ENCODE measurements at places on chromosomes 6 and 20.

GRCh38 chr6:162488444-162488843 lies 239.1 kb downstream of the PRKN start:
- DNase-seq = no peak

DNA sequence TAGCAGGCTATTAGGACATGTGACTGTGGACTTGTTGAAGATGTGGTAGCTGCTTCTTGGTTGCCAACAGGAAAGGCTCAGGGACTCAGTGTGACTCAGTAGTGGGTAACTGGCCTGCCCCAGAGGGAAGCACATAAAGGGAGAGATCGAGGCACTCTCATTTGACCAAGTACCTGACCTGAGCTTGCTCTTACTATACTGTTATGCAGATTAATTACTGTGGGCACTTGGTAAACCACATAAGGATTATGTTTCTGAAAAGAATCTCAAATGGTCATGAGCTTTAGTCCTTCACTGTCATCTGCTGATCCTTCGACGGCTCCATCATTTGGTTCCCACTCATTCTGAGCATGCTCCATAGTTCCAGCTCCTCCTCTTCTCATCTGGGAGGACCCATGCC lies 48.2 kb upstream of the RPL7L1 start:
- no peak for DNase-seq

DNA sequence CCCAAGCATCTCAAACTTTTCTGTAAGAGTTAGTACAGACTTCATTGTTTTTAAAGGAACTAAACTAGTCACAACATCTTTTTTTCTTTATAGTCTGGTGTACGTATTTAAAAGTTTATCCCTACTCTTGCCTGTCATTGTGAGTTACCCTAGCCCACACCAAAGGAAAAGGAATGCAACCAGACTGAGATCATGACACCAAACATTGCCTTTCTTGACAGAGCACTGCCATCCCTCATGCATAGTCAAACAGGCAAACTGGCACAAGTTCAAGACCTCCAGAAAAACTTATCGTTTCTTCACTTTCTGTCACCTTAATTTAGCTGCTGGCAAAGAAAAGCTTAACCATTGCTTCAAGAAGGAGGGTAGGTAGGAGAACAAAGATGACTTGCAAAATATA lies 448.4 kb upstream of the MANEA start:
- DNase-seq = no peak

DNA sequence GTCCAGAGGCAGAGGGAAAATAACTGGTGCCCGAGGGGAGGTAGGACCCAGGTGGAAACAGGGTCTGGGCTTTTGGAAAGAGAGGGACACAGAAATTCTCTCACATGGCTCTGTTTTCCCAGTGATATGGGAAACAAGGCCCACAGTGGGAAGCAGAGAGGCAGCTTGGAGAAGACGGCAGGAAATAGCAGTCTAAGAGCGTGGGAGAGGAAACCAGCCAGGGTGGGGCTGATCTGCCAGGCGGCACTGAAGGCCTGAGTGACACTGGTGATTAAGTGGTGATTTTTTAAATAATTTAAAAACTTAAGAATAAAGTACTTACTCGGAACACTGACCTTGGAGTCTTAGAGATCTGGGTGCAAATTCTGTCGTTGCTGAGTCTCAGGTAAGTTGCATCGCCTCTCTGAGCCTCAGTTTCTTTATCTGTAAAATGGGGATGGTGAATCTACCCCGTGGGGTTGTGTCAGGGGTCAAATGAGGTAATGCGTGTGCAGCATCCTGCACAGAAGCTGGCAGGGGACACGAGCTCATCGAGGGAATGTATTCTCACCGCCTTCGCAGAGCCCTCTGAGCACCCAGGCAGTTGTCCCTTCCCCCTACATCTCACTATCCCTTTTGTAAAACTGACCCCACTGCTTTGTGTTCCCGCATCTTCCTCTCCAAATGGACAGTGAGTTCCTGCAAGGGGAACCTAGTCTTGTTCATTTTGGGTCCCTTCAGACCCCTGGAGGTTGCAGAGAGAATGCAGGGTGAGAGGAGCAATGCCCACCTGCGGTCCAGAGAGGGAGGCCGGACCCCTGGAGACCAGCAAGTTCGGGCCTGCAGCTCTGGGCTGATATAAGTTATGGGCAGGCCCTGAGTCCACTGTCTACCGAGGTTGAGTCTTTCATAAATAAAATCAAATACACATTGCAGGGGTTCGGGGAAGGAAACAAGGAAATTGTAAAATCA lies 228.6 kb upstream of the PMEPA1 start:
- no peak for DNase-seq

DNA sequence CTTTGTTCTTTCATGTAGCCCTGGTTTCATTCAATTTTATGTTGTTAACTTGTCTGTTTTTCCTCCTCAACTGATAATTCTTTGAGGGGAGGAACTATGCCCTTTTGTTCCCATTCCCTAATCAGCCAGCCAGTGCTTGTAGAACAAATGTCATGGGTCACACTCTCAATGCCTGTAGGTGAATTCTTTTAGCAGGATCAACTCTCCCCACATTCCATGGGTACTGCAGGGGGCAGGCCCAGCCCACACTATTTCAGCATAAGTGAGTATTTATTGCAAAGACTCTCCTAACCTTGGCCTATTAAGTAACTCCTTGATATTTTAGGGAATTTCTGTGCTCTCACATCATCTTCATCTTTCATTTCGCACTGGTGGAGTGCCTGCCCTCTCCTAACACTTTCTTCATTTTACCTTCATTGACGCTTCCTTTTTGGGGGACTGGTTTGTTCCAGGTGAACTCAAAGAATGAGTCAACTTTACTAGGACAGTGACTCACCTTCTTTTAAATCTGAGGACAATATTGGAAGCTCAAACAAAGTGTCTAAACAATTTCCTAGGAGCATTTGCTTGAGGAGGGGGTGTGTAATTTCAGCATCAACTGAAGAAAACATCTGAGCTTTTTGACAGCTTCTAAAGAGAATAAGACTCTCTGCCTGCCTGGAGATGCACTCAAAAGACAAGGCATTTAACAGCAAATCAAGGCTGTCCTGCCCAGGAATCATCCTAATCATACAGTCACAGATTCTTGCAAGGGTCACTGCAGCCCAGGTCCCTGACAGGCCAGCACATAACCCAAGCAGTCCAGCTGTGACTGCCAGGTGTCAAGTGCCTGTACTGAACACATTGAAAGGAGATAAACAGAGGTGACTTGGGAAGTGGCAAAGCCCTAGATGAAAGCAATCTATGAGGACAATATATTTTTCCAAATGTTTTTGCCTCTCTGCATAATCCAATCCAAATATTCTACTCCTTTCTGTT lies 263.9 kb upstream of the PRND start:
- DNase-seq = no peak

DNA sequence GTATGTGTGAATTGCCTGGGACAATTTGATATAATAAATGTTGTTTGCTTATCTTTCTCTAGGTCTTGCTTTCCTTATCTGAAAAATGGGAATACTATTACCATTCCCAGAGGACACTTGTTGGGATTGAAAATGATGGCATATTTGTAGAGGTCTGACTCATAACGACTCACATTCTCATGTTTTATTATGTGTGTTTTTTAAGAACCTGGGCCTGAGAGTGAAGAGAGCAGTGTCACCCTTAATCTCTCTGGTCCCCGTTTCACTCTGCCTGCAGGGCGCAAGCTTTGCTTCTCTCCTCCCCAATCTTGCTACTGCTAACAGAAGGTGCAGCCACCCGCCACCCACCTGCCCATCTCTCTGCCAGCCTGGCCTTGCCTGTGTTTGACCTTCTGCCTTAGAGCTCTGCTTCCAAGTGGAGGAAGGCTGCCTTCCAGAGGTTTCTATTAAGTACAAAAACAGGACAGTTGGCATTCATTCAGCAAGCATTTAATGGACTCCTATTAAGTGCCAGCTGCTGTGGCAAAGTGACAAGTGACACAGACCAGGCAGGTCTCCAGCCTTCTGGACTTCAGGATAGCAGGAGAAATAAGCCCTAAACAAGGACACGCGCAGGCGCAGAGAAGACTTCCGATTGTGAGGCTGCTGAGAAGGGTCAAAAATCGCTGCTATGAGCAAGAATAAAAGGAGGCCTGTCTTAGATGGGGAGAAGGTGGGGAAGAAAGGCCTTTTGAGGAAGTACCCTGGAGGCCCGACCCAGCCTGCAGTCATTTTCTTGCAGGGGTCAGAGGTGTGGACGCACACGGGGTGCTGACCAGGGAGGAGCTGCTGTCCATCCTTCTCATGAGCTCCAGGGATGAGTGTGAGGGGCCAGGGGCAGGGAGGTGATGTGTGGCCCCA lies 112.5 kb downstream of the JPH2 start:
- DNase-seq = no peak

DNA sequence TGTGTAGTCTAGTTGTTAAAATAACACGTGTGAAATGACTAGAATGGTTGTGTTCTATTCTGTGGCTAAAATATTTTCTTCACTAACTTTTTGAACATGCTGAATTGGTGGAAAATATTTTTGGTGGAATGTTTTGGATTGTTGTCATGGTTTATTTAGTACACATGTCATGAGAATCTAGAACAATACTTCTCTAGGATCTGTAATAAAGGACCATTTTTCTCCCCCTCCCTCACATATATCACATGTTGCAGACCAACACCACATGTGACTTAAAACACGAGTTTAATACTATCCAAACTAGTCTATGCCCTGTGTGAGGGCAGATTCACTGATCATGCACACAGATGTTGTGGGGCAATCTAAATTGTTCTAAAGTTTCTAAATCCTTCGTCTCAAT lies 29.2 kb downstream of the FIG4 start:
- no peak for DNase-seq

GRCh38 chr6:41722969-41723529 lies 12.4 kb downstream of the TFEB start:
- no peak for DNase-seq

GRCh38 chr20:46823271-46823751 lies 71.3 kb upstream of the EYA2 start:
- DNase-seq = no peak

DNA sequence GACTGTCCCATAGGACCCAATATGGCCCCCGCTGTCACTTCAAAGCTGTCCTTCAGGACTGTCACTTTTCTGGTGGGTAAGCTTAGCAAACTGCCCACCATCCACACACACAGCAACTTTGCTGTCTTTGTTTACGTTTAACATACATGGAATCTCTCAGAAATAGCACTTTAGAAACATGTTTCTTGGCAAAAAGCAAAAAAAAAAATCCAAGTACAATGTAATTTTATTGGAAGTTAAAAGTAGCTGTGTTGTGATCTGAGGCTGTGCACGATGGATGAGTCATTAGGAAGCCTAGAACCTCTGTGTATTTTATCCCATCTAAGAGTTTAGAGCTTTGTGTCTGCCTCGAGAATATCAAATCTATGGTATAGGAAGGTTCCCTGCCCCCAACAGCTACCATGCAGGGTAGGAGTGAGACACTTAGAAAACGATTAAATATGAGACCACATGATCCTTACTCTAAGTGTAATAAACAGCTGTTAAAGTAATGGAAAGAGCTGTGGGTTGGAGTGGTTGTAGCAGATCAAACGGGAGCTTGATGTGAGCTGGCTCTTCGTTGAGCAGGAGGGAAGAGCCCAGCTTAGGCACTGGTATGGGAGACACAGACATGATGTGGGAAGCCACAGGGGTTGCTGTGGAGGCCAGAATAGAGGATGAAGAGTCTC lies 119.5 kb downstream of the PLEKHG1 start:
- DNase-seq = no peak

DNA sequence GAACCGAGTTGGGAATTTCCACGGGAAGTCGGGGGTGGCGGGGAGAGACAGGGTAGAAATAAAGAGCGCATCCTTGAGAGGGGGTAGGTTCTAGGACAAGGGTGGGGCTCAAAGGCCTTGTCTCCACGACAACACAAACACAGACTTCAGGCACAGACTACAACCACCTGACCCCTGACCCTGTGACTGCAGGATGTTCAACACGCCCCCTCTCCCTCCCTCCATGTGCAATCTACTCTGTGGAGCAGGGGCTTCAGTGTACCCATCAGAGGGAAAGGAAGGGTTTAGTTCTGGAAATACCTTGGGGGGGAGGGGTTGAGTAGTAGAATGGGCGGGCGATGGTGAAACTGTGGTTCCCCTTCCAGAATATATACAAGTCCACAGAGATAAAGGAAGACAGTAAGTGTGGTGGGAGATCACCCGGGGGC lies 651 bp upstream of the TAPBP start:
- DNase-seq = no peak

GRCh38 chr6:15907914-15908518 lies 220.9 kb upstream of the MYLIP start:
- DNase-seq = no peak

GRCh38 chr6:113828984-113829695 lies 28.0 kb upstream of the MARCKS start:
- DNase-seq = no peak

GRCh38 chr20:32585011-32585585 lies at the start of gene NOL4L:
NOL4L (minus strand) TSS chr20:32585333; CDS start chr20:32584890, 443 bp downstream.
- DNase-seq = no peak

GRCh38 chr6:157557559-157557958 lies 176.6 kb downstream of the ZDHHC14 start:
- no peak for DNase-seq

GRCh38 chr6:88785478-88785877 lies 177.9 kb downstream of the RNGTT start:
- DNase-seq = no peak

GRCh38 chr6:99789767-99790166 lies 183.1 kb downstream of the PRDM13 start:
- DNase-seq = no peak

DNA sequence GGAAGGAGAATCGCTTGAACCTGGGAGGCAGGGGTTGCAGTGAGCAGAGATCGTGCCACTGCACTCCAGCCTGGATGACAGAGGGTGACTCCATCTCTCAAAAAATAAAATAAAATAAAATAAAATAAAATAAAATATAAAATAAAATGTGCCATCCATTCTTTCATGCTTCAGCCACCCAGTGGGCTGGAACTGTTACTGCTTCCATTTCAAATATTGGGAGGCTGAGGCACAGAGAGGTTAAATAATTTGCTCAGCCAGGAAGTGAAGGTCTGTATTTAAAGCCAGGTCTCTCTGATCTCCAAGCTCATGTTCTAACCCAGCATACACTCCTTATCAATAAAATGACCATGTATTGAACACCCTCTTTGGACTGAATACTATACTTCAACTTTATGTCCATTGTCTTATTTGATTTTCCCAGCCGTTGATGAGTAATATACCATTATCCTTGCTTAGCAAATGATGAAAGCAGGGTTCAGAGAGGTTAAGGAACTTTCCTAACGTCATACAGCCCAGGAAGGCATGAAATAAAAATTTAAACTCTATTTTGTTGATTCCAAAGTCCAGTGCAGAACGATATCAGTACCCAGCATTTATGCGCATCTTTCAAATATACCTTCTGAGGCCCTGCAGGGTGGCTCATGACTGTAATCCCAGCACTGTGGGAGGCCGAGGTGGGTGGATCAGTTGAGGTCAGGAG lies 25.8 kb upstream of the SLC9A8 start:
- no peak for DNase-seq

- DNase-seq = no peak
These were observed 48.4 kb upstream of the PHACTR2 start for GRCh38 chr6:143629104-143630080.

DNA sequence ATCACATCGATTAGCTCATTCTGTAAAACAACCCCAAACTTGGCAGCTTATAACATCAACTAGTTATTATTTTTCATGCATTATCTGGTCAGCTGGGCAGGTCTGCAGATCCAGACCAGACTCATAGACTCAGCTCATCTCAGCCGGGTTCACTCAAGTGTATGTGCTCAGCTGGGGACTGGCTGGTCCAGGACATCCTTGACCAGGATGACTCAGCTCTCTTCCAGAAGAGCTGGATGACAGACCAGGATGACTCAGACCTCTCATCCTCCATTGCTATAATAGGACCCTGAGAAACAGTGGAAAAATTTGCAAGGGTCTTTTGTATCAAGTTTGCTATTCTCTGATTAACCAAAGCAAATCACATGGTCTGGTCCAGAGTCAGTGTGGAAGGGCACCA lies 312.5 kb upstream of the PLCB4 start:
- no peak for DNase-seq

- DNase-seq = no peak
These were observed 82.9 kb upstream of the SCAF8 start for GRCh38 chr6:154650351-154650750.

Measured in activated CD4-positive, CD25-positive, alpha-beta regulatory T cell (primary cell).